ENCODE measurements at places on chromosomes 11 and 22.

GRCh38 chr11:113202431-113202830 is 112.0 kb upstream of the TTC12 start:
- DNase-seq: no peak

GRCh38 chr11:58179648-58180047 is 9.2 kb upstream of the OR9Q2 start:
- no peak for DNase-seq

DNA sequence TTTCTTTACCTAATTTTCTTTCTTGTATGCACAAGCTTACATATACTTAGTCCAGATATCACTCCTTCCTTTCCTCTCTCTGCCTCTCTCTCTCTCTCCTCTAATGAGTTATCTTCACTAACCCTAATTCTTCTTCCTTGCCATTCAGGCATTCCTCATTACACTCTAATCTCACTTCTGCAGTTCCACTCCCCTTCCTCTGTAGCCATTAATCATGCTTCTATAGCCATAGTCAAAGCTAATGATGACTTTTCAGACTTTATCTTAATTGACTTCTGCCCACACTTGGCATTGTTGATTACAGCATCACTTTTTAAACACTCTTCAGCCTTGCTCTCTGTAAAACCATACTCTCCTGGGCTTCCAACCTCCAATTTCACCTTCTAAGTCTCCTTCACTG is 35.3 kb upstream of the SC5D start:
- no peak for DNase-seq

- no peak for DNase-seq
Measured at GRCh38 chr11:130480186-130480585, 31.7 kb downstream of the ADAMTS15 start.

DNA sequence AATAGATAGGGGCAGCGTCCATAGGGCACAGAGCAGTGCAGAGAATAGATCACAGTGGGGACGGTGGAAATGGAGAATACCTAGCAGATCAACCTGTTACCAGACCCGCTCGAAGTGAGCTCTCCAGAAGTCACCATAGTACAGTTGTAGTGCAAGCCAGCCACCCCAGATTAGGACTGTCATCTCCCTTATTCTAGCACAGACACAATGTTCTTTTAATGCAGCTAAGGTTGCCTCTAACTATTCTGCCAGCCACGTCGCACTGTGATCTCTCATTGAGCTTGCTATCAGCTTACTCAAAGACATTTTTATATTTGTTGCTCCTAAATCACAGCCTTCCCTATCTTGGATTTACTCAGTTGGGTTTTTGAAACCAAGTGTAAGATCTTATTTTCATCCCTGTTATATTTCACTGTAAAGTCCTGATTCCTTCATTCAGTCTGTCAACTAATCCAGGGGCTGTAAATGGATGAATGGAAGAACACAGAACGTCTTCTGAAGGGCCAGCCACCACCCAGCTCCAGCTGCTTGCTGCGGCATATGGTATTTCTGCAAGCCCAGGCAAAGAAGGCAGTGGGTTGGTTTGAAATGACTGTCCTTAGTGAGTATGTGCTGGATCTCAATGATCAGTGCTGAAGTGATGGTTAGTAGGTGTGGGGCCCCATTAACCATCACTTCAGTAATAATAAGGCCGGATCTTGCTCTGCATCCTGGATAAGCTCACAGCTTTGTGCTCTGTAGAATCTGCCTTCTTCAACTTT is 3.4 kb downstream of the PARVA start:
- DNase-seq: no peak

DNA sequence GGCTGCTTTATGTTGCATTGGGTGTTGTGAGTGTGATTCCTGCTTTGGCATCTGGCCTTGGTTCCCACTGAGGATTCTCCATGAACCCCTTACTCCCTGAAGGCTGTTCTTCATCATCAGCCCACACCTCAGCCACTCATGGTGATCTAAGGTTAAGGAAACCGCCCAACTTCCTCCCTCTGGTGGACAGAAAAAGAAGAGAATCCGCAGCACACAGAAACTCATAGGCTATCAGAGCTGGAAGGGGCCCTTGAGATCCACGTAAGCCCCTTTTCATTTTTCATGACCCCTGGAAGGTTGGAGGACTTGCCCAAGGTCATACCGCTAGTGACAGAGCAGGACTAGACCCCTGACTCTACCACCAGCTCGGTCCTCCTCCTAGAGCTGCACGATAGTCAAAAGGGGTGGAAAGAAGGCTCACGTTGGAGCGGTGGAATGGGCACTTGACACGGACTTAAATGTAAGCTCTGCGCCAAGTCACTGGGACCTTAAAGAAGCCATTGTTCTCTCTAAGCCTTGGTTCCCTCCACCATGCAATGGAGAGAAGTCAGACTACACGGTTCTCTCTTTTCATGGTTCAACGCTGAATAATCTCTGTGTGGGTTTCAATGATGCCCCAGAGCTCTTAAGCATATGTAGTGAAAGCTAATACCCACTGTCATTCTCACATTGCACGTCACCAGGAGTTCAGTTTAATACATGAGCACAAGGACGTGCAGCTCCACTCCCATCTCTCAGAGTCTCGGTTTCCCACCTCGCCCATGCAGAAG is 83.6 kb upstream of the CRTAM start:
- DNase-seq: no peak

DNA sequence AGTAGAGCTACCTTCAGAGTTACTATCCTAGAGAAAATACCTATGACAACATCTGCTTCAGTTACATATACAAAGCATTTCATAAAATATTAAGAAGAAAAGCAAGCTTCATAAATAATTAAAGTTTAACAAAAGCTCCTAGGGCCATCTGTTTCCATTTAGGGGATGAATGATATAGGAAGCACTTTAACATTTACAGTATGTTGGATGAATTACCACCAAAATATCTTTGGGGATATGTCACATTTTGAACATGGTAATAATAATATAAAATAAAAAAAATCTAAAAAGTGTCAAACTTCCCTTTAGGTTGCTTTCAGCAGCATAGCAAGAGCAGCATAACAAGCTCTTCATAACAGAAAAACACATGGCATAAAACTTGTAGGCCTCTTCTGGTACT is 104.6 kb downstream of the ATG16L2 start:
- DNase-seq: no peak

- DNase-seq: no peak
Measured at GRCh38 chr11:57668434-57668782, 494 bp downstream of the ZDHHC5 start.

DNA sequence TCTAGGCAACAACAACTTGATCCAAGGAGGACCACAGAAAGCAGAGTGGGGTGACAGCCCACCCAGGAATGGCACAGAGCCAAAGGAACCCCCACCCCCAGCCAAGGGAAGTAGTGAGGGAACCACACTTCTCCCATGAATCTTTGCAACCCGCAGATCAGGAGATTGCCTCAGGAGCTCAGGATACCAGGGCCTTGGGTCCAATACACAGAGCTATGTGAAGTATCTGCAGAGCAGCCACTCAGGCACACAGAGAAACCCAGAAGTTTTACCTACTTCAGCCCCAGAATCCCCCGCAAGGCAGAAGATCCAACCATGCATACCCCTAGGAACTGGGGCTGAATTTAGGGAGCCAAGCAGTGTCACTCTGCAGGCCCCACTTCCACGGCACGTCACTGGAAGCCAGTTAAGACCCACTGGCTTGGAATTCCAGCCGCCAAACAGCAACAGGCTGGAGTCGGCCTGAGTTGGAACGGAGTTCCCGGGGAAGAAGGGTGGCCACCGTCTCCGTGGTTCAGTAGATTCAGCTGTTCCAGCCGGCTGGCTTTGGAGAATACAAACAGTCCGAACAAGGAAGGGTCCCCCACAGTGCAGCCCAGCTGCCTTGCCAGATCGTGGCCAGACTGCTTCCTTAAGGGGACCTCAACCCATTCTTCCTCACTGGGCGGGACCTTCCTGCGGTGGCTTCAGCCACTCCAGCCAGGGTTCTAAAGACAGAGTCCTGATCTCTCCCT is 174.1 kb downstream of the TTC28 start:
- no peak for DNase-seq

DNA sequence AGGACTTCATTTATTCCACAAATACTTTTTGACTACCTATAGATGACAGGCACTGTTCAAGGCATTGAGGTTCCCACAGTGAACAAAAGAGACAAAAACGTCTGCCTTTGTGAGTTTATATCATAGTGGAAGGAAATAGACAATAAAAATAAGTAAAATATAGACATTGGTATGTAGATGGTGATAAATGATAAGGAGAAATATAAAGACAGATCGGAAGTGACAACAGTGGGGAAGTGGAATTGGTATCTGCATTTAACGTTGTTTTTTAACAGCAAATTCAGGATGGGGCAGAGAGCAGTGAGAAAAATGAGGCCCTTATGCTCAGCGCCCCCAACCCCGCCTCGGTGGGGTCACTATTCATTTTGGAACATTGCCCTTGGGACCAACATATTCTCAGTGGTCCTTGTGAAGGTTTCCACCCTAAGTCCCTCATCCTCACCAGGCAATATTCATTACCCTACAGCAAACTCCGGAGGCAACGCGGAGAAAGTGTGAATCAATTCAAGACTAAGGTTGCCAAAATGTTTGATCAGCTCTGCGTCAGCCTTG is 627 bp upstream of the PEX26 start:
- no peak for DNase-seq

DNA sequence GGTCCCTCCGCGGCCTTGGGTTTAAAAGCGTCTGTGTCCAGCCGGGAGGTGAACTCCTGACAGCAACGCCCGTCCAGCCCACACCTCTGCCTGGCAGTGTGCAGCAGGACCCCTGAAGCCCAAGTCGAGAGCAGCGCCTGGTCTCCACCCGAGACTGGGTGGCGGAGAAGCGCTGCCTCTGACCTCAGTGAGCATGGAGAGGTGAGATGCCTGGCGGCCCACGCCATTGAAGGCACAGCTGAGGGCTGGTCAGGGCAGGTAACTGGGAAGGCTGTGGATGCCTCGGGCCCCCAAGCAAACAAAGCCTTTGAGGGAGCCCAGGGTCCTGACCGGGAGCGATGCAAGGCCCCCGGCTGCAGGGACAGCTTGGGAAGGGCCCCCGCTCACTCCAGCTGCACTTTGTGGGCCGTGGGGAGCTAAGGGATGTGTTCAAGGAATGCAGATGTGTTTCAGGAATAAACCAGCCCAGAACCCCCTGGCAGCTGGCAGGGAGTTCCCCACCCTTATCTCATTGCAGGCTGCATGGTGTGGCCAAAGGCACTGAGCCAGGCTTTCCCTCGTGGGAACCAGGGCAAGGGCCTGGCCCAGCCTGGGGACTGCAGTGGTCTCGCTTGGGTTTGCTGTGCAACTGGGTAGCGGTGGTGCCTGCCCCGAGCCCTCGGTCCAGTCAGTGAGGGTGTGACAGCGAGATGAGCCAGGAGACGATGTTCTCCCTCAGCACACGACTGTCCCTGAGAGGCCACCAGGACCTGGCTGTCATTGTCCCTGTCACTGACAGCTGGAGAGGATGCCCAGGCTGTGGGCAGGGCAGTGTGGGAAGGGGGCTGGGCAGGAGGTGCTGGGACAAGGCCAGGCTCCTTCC is 92.5 kb downstream of the WNT7B start:
- no peak for DNase-seq

DNA sequence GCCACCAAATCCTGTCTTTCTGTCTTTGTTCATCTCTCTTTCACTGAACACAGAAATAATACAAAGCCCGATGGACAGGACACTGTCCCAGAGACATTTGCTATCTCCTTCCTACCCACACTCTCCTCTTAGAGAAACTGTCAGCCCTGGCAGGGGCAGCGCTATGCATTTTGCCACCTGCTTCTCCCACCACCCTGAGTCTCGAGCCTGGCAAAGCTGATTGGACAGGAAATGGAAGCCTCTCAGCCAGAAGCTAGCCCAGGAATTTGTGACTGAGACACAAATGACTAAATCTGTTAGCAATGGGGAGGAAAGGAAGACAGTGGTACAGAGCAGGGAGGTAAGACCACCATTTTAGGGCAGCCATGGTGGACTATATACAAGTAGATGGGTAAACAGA is 14.9 kb upstream of the GALNT18 start:
- DNase-seq: no peak

DNA sequence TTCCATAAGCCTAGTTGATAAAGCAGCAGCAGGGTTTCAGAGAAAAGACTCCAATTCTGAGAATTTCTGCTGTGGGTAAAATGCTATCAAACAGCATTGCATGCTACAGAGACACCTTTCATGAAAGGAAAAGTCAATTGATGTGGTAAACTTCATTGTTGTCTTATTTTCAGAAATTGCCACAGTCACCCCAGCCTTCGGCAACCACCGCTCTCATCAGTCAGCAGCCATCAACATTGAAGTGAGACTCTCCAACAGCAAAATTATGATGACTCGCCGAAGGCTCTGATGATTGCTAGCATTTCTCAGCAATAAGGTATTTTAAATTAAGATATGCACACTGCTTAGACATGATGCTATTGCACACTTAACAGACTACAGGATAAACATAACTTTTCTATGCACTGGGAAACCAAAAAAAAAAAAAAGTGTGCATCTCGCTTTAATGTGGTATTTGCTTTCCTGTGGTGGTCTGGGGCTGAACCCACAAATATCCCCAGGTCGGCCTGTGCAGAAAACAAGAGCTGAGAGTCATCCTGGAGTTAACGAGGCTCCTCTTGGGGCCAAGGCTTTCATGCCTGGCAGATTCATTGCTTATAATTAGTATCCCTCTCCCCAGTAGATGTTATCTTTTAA is 192.1 kb downstream of the CTTN start:
- no peak for DNase-seq

GRCh38 chr22:27685970-27686369 is 115.6 kb downstream of the MN1 start:
- no peak for DNase-seq

GRCh38 chr11:112975493-112975892 is 14.3 kb downstream of the NCAM1 start:
- DNase-seq: no peak

GRCh38 chr11:118211006-118211405 is 13.8 kb downstream of the JAML start:
- DNase-seq: no peak

- no peak for DNase-seq
Measured at GRCh38 chr11:123742724-123743120, 1.3 kb upstream of the ZNF202 start.

DNA sequence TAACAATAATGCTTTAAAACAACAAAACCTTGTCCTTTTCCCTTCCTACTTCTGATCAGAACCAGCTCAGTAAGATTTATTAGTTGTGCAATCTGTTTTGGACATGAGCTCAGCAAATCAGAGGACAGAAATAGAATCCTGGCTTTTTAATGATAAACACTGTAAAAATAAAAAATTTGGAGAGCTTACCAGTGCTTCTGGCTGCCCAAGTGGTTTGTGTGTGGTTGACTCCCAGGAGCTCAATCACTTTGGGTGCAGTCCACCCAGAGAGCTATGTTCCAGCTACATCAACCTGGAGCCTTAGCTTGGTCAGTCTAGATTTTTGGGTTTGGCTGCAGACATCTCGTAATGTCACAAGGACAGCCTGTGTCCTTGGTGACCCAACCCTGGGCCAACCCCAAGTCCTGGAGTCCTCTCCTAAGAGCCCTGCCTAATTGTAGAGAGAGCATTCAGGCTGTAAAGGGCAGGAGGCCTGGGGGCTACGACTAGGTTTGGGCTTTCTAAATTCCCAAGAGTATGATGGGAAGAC is 28.5 kb downstream of the CD44 start:
- no peak for DNase-seq

All from globus pallidus (tissue), 1 donor.